Prostate gland (tissue), 2 donors: ENCODE measurements at places on chromosomes 7 and 10. TPM values are rescaled to one million over a fixed set of nuclear protein-coding genes. Genes with fewer than 3 reads are reported as not detected.
A peak's percentile ranks its signal among the peaks of the same experiment; 100 is the strongest.

DNA sequence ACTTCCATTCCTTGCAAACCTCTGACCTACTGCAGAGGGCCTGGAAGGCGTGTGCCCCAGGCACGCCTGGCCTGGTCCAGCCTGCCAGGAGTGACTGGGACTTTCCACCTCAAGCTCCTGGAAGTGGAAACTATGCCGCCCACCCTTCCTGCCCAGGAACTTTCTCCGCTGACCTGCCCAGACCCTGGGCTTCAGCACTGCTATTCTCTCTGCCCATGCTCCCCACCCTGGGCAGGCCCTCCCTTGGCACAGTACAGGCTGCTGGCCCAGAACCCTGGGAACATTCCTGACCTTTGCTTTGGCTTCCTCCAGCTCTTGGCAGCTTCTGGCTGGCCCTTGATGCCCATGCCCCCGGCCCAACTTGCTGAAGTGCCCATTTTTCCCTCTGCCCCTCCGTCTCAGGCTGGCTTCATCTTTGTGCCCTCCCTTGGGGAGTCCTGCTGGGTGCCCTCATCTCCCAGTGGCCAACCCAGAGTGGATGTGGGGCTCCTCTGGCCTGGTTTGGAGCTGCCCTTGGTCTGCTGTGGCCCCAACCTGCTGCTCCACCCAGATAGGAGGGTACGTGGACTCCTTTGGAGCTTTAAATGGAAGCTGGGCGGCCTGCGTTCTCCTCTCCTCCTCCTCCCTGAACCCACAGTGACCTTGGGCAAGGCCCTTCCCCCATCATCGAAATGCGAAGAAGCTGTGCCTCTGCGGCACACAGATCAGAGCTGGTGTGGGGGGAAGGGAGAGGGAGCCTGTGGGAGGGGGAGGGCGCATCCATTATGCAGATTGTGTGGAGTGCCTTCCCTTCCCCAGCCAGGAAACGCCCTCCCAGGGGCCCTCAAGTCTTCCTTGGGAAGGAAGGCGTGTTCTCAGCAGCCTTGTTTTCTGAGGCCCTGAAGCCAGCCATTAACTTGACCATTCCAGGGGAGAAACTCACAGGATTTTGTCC, 3.4 kb downstream of the MMRN2 start:
- no peaks in the 10 kb centered on the region for H3K4me1 ChIP-seq
- no peaks in the 10 kb centered on the region for H3K36me3 ChIP-seq
- peak overlapping the region; percentile 45 for H3K27ac ChIP-seq
- no peak overlapping the region for H3K4me3 ChIP-seq

DNA sequence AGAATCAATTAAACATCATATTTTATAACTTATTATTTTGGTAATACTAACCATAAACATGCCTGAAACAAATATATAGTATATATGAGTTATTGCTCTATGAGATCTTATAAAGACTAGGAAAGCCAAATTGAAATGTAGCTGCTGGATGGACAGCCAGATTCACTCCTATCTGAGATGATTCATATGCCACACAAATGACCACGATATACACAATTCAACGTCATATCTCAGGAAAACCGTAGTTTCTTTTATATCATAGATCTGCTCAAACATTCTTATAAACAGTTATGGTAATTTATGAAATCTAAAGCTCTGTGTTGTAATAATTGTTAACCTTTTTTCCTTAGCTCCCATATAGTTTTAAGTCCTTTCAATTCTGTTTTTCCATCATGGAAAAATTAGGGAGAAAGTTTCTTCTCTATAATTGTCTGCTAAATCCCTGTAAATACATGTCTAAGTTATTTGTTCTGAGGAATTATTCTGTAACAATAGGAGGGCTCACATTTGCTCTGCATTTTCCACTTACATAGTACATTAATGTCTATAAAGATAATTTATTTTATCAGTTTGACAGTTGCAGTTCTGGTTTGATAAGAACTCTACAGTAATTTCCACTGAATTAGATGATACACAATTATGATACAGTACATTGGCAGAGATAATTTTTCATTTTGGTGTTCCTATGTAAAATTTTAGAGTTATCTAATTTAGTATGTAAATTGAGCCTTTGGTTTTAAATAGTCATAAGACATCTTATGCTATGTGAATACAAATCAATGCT, 42.7 kb downstream of the GNAT3 start:
- no peak overlapping the region for H3K27ac ChIP-seq
- no peak for DNase-seq
- no peaks in the 10 kb centered on the region for H3K36me3 ChIP-seq
- H3K27me3 ChIP-seq: no peaks in the 10 kb centered on the region

DNA sequence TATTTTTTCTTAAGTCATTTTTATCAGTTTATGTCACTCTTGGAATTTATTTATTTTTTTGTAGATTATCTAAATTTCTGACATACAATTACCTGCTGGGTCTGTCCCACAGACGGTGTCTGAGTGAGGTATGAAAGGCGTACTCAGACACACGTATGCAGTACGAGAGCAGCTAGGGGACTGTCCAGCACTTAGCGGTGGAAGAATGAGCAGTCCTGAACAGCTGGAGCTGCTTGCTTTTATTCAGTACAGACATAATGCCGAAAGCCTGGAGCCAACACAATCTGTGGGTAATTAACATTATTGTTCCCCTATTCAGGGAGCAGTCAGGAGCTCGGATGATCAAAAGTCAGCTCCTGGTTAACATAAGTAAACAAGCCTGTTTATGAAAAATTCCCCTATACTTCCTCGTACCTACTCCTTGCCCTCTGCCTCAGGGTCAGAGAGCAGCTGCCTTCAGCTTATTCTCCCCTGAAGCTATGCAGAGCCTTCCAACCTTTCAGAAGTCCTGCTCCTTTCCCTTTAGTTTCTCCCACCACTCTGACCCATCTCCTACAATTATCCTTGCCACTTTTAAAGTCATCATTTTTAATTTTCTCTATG, 488.0 kb upstream of the POM121L12 start:
- DNase-seq: no peak
- H3K4me1 ChIP-seq: no peaks in the 10 kb centered on the region
- no peaks in the 10 kb centered on the region for H3K27me3 ChIP-seq
- H3K4me3 ChIP-seq: no peak overlapping the region
- no peaks in the 10 kb centered on the region for H3K36me3 ChIP-seq
- no peak overlapping the region for H3K27ac ChIP-seq

DNA sequence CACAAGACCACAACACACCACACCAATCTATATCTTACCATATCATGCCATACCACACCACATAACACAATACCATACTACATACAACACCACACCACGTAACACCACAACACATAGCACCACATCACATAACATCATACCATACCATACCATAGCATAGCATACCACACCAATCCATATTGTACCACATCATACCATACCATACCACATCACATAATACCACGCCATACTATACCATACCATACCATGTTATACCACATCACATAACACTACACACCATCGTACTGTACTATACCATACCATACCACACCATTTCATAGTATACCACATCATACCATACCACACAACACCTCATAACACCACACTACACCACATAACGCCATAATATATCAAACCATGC, 335.2 kb upstream of the VWC2 start:
- no peak for DNase-seq
- no peaks in the 10 kb centered on the region for H3K27me3 ChIP-seq
- H3K4me3 ChIP-seq: no peak overlapping the region

DNA sequence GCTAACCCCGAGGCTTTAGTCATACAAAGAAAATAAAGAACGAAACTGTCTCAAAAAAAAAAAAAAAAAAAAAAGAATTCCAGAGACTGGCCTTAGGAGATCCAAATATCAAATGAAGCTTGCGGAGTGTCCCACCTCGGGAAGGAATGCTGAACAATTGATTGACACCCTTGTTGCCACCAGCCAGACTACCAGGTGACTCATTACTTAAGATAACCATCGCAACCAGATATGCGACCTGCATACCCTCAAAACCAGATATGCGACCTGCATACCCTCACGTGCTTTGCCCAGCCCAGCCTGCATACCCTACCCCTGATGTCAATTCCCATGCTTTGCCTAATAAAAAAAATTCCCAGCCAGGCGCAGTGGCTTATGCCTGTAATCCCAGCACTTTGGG, 2.7 kb upstream of the PRKRIP1 start:
- H3K4me1 ChIP-seq: peaks cover 5% of the 10 kb centered on the region
- no peaks in the 10 kb centered on the region for H3K36me3 ChIP-seq
- no peak overlapping the region for H3K27ac ChIP-seq
- H3K4me3 ChIP-seq: no peak overlapping the region
- H3K27me3 ChIP-seq: no peaks in the 10 kb centered on the region

DNA sequence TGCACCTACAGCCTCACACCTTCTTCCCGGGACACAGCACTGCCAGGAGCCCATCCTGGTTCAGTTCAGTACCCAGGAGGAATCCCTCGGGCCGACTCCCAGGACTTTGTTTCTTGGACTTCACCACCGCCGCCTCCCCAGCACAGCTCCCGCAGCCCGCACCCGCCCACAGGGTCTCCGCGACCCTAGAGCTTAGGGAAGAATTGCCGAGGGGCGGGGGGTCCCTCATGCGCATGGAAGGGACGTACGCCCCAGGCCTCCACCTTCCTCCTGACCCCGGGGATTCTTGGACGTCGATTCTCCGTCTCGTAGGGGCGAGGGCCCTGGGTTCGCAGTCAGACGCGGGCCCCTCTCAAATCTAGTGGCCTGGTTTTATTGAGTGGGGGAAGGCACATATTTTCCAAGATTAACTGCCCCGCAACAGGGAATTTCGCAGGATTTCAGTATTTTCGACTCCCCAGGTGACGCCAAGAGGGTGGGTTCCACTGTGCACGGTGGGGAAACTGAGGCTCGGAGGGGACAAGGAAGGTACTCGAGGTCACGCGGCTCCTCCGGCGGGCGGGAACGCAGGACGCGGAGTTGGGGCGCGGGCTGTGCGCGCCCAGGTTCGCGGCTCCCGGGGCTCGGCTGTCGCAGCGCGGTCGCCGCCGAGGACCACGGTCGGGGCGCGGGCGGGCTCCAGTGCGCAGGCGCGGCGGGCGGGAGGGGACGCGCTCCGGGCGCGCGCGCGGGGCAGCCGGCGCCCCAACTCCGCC, at the start of gene ADCY1:
Gene ADCY1, plus strand, starts transcription at position 708 of the 755 bp plus-strand sequence. CDS start 176 bp downstream, outside the sequence.
- no peaks in the 10 kb centered on the region for H3K27me3 ChIP-seq
- DNase-seq: no peak
- H3K4me3 ChIP-seq: peak within 1 kb of the TSS; percentile 35
- no peaks in the 10 kb centered on the region for H3K36me3 ChIP-seq

IQCE gene
- total RNA-seq: 41.9 TPM

SAP25 gene
- total RNA-seq: 2.5 TPM

DNA sequence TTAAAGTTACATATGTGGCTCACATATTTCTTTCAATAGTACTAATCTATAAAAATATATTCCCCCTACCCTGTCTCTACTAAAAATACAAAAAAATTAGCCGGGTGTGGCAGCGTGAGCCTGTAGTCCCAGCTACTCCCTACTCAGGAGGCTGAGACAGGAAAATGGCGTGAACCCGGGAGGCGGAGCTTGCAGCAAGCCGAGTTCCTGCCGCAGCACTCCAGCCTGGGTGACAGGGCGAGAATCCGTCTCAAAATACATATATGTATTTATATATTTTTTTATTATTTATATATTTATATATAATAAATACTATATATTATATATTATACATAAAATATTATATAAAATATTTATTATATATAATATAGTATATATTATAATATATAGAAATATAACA, 69.7 kb upstream of the GRM3 start:
- H3K4me3 ChIP-seq: no peak overlapping the region
- no peaks in the 10 kb centered on the region for H3K27me3 ChIP-seq
- no peaks in the 10 kb centered on the region for H3K4me1 ChIP-seq
- H3K36me3 ChIP-seq: no peaks in the 10 kb centered on the region
- H3K27ac ChIP-seq: no peak overlapping the region

DNA sequence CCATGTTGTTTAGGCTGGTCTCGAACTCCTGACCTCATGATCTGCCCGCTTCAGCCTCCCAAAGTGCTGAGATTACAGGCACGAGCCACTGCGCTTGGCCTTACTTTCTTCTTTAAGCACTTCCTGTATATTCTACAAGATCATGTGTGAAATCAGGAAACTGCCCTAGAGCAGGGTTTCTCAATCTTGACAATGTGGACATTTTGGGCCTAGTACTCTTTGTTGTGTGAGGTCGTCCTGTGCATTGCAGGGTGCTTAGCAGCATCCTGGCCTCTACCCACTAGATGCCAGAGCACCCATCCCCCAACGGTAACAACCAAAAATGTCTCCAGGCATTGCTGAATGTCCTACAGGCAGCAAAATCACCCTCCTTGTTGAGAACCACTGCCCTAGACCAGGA, 24.7 kb downstream of the RRP12 start:
- peaks cover 4% of the 10 kb centered on the region for H3K36me3 ChIP-seq
- H3K4me3 ChIP-seq: no peak overlapping the region
- no peak for DNase-seq
- no peaks in the 10 kb centered on the region for H3K4me1 ChIP-seq

ANKRD61 gene
- 0.74 TPM for total RNA-seq

GRCh38 chr10:58384095-58384494, 1.1 kb upstream of the TFAM start:
- H3K4me3 ChIP-seq: peak overlapping the region; percentile 72
- no peaks in the 10 kb centered on the region for H3K36me3 ChIP-seq
- H3K4me1 ChIP-seq: no peaks in the 10 kb centered on the region
- no peak for DNase-seq

CDC14C gene
- total RNA-seq: 0.91 TPM

DNA sequence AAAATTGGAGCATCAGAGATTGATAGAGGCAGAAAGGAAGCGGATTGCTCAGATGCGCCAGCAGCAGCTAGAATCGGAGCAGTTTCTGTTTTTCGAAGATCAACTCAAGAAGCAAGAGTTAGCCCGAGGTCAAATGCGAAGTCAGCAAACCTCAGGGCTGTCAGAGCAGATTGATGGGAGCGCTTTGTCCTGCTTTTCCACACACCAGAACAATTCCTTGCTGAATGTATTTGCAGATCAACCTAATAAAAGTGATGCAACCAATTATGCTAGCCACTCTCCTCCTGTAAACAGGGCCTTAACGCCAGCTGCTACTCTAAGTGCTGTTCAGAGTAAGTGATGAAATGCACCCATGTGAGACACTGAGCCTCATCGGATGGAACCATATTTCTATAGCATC, 33.1 kb downstream of the STAMBPL1 start:
- no peak overlapping the region for H3K4me3 ChIP-seq
- no peaks in the 10 kb centered on the region for H3K4me1 ChIP-seq
- DNase-seq: peak; percentile 26
- no peak overlapping the region for H3K27ac ChIP-seq

DNA sequence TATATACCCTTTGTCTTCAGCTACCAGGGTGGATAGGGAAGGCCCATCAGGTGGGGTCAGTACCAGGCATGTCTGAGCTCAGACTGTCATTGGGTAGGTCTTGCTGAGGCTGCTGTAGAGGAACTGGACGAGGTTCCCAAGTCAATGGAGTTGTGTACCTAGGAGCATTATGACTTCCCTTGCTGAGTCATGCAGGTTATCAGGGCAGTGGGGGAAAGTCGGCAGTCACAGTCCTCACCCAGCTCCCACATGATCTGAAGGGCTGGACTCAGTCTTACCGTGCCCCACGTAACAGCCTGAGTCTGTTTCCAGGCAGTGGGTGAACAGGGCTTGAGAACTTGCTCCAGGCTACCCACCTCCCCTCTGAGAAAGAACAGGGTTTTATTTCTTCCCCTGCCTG, 260.8 kb upstream of the COBL start:
- H3K36me3 ChIP-seq: no peaks in the 10 kb centered on the region
- H3K27me3 ChIP-seq: no peaks in the 10 kb centered on the region
- DNase-seq: no peak
- H3K27ac ChIP-seq: no peak overlapping the region
- H3K4me3 ChIP-seq: no peak overlapping the region
- no peaks in the 10 kb centered on the region for H3K4me1 ChIP-seq

IGFBP3 gene
- total RNA-seq: 71.6 TPM

GRCh38 chr7:73786588-73786987, 16.5 kb upstream of the CLDN3 start:
- H3K4me3 ChIP-seq: no peak overlapping the region
- H3K27ac ChIP-seq: no peak overlapping the region
- no peak for DNase-seq
- H3K36me3 ChIP-seq: no peaks in the 10 kb centered on the region
